HT1080 (cell line): ENCODE measurements at places on chromosomes 4 and X. TPM values are rescaled to one million over a fixed set of nuclear protein-coding genes. Genes with fewer than 3 reads are reported as not detected.

- DNase-seq: no peak
These were observed 84.3 kb downstream of the RRAGB start for GRCh38 chrX:55801811-55802210.

- DNase-seq: no peak
These were observed 175.2 kb upstream of the ANKRD50 start for GRCh38 chr4:124887739-124888138.

- DNase-seq: no peak
These were observed 730.1 kb downstream of the CCSER1 start for GRCh38 chr4:90857081-90857820.

GRCh38 chrX:136742721-136743379 is 37.9 kb downstream of the ARHGEF6 start:
- DNase-seq: no peak

DNA sequence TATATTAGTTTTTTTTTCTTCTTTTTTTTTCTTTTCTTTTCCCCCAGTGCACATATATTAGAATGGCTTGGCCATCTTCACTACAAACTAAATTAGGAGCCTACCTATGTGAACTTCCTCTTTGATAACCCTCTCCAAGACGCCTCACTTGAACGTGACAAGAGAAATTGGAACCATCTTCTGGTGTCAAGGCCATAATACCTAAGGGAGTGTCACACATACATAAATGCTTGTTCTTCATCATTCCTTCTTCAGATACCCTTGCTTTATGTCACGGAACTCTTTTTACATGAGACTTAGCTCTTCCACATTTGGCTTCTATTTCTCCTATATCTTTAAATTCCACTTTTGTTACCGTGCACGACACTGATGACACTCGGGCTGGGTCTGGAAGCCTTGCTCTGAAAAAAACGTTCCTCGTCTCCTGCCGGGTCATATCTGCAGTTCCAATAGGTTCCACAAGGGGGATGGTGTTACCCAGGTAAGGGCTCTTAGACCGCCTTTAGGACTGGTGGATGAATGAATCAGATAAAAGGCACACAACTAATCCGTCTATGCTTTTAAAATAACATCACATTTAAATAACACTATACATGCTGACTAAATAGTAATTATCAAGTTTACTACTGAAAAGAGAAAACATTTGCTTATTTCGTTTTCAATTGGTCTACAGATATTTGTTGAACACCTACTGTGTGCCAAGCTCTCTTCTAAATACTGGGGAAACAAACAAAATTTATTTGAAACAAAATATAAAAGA is 19.9 kb downstream of the DGAT2L6 start:
- DNase-seq: peak; percentile 53

GRCh38 chr4:89514811-89515210 is 207.2 kb upstream of the GPRIN3 start:
- no peak for DNase-seq

DNA sequence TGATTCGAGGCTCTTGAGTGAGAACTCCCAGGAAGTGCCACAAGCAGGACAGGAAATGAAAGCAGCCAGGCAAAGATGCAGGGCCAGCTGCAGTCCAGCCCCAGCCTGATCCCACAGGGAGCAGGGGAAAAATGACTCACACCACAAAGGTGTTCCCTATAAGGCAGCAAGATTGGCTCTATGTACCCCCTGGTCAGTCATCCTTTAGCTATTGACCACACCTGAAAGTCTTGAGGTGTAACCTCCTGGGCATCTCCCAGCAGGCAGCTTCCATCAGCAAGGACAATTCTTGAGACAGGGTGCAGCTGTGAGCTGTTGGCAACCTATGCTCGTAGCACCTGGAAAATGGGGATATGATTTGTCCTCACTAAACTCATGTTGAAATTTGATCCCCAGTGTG is 27.9 kb upstream of the EXOC1L start:
- DNase-seq: peak; percentile 76

- DNase-seq: no peak
These were observed 8.1 kb downstream of the SSR4 start for GRCh38 chrX:153802513-153803045.

DNA sequence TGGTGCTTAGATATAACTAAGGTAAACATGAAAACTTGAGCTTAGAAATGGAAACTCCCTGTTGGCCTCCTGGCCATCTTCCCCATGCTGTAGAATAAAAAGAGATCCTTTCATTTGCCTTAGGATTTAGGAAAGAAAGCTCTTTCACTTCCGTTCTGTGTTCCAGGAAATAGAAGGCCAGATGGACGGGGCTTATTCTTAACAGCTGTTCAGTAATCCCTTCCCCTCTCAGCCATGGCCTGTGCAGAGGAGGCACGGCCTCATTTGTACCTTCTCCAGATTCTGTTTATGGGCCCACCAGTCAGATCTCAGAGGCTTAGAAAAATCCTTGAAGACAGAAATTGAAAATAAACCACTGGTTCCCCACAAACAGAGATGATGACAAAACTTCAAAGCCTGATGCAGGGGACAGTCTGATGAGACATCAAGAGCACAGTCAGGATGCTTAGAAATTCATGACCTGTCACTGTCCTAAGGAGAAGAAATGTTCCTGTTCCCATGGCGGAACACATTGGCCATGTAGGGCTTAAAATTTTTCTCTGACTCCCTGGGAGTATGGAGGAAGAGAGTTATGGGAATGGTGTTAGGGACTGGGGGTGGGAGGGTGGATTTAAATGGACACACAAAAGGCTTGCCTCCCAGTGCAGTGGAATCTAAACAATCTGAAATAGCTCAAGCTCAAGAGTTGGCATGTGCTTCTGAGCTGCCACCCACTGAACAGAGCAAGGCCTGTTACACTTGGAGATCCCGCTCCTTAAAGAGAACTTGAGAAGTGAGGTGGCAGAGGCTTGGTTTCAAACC is 188.8 kb downstream of the SOWAHB start:
- no peak for DNase-seq

GRCh38 chr4:185399466-185399865 is 2.8 kb downstream of the ANKRD37 start:
- DNase-seq: no peak

- DNase-seq: no peak
These were observed 82.4 kb downstream of the CNGA2 start for GRCh38 chrX:151816934-151817333.

DNA sequence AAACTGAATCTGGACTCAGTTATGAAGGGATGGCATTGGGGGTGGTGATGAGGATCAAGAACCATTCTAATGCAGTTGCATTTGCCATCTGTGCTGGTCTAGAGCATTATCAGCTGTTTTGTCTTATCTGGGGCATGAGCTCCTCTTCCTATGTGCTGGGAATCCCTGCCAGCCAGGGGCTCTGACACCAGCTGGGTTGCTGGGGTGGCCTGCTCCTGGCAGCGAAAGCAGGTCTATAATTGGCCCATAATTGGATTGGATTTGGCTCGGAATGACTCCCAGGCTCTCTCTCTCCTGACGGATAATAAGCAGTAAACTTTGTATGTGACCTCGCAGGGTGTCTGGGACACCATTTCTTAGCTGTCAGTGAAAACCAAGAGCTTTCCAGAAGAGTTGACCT is 34.1 kb downstream of the SMPX start:
- DNase-seq: no peak

DNA sequence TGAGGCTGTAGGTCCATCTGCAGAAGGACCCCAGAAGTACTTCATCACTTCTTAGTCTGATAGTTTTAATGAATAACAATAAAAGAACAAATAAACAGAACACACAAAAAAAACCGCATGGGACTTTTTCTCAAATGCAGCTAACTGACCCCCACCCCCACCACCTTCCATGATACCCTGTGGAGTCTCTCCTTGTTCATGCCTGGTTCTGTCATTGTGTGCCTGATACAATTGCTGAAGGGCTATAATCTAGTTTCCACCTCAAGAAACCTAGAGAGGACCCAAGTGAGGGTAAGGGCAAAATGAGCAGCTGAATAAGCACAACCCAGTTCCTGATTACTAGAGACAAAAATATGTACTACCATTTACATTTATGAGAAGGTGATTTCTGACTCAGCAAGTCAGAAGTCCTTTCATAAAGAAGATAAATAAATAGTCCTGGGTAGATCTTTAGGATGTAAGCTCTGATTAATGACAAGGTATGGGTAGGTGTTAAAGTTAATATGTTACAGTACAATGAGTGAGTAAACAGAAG is 155.1 kb downstream of the TMA16 start:
- DNase-seq: no peak

DNA sequence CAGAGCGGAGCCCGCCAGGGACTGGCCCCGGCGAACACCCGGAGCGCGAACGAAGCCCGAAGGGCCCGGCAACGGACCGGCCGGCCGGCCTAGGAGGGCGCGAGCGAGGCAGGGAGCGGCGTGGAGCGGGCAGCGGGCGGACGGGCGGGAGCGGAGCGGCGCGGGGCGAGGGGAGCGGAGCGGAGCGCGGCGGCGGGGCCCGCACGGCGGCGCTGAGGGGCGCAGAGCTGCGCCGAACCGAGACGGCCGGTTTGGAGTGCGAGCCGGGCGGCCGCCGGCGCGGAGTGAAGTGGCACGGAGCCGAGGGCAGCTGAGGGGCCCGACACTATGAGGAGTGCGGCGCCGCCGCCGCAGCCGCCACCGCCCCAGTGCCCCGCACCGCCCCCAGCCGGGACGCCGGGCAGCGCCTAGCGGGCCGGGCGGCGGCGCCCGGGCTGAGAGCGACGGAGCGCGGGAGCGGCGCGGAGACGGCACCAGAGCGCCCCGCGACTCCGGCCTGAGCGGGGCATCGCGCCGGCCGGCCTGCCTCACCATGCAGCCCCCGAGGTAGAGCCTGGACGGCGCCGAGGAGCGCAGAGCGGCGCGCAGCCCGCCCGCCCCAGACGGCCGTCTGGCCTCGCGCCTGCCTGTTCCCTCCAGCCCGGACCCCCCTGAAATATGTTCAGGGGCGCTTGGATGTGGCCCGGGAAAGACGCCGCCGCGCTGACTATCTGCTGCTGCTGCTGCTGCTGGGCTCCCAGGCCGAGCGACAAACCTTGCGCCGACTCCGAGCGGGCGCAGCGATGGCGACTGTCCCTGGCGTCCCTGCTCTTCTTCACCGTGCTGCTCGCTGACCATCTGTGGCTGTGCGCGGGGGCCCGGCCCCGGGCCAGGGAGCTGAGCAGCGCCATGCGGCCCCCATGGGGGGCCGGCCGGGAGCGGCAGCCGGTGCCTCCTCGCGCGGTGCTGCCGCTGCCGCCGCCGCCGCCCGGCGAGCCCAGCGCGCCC is 793 bp downstream of the NALF2 start:
- DNase-seq: no peak

DNA sequence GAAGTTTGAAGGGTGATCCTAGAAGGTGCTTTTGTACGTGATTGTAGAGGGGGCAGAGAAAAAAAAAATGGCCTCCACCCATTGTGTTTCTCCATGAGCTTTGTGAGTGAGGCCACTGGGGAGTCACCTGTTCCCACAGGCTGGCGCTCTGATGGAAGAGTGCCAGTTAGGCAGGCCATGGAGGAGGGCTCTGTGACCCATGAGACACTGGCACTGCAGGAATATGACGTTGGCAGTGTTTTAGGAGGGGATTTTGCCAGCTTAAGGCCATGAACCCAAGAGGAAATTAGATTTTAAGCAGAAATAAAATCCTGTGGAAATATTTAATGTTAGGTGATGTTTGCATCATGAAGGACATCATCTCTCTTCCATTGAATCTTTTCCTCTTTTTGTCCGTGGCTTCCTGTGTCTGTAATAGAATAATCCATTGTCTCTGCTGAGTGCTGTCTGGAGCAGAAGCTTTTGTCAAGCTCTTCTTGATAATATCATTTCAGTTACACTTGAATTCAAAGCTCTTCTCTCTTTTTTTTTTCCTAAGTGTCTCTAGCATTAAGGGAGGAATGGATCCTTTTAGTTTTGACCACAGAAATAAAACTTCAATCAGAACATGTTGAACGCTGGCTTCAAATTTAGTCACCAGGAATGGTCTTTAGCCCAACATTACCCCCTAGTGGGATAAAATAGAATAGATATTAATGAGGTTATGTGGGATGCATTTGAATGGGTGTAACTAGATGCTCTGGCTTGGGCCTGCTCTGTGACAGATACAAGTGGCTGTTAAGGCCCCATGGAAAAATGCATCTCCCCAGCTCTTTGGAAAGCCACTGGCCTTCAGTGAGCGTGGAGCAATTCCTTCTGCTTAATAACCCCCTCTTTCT is 41.0 kb upstream of the UCP1 start:
- peak; percentile 67 for DNase-seq

- no peak for DNase-seq
These were observed 61.3 kb upstream of the GPRIN3 start for GRCh38 chr4:89368861-89369260.

- DNase-seq: no peak
These were observed 430 bp upstream of the TRPC3 start for GRCh38 chr4:121952290-121952689.

The UGT8 gene
- 0.07 TPM in 1 of 2 replicates, not detected in the other for total RNA-seq

The ODAPH gene
- total RNA-seq: not detected in 2 replicates

The MAGEA1 gene
- 14.1 and 15.2 TPM in 2 replicates for total RNA-seq

The BEX5 gene
- not detected in 2 replicates for total RNA-seq

The TRIM60 gene
- not detected in 2 replicates for total RNA-seq

The USP26 gene
- total RNA-seq: 19.4 and 20.9 TPM in 2 replicates

The LDOC1 gene
- 13.4 and 35.5 TPM in 2 replicates for total RNA-seq

The SOD3 gene
- 0.07 TPM in 1 of 2 replicates, not detected in the other for total RNA-seq

The NRK gene
- not detected in 2 replicates for total RNA-seq

The MTNR1A gene
- not detected in 2 replicates for total RNA-seq

The PCDH18 gene
- 1.2 and 1.3 TPM in 2 replicates for total RNA-seq

The FRMPD4 gene
- total RNA-seq: 0.19 and 0.37 TPM in 2 replicates

The AMBN gene
- not detected in 2 replicates for total RNA-seq

The EVC2 gene
- not detected in 2 replicates for total RNA-seq

The PNMA6A gene
- 0.26 TPM in 1 of 2 replicates, not detected in the other for total RNA-seq

The MAOB gene
- total RNA-seq: not detected in 2 replicates

The FOXR2 gene
- total RNA-seq: 16.4 and 18.0 TPM in 2 replicates
